Left colon (tissue), 2 donors: ENCODE measurements at places on chromosomes 6 and 20.

GRCh38 chr20:42530855-42531448, 658.8 kb downstream of the PTPRT start:
- no peak for DNase-seq

DNA sequence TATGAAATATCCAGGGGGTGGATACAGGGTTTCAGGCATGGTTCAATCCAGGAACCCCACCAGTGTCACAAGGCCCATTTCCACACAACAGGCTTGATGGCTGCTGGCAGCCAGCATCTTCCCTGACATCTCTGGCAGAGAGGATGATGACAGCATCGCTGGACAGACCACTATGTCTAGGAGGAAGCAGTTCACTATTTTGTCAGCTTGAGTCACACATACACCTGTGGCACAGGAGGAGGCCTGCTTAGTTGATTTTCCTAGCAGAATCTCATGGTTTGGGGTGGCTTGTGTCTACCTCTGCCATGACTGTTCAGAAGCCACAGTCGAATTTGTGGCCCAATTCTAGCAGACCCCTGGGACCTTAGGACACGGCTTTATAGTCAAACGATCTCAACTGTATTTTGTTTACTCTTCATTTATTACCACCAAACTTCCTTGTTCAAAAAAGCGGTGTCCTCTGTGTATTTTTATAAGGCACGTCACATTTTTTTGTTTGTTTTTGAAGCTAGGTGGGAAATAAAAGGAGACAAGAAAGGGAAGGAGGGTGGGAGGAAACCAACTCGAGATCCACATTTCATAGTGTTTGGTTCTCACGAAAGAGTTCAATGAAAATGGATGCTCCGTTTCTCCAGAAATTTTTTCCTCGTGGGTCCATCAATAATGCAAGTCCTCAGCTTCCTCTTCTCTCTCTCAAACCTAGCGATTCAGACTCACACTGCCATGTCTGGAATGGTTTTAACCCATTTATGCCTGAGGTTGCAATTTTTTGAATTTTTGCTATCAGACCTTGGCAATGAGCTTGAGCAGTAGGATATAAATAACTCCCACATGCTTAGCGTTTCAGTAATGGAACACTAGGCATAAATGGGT, 94.4 kb downstream of the TOX2 start:
- peak; percentile 57 for DNase-seq

GRCh38 chr6:166286839-166287271, 21.3 kb downstream of the PRR18 start:
- DNase-seq: no peak

- DNase-seq: no peak
These were observed 137.6 kb downstream of the IMPG1 start for GRCh38 chr6:75934643-75935472.

- DNase-seq: no peak
These were observed 231.5 kb upstream of the BTBD3 start for GRCh38 chr20:11686195-11686594.

- DNase-seq: no peak
These were observed 13.4 kb upstream of the NANP start for GRCh38 chr20:25637247-25637646.

GRCh38 chr20:16050366-16050765, 522.9 kb downstream of the KIF16B start:
- no peak for DNase-seq
